ENCODE measurements at places on chromosomes 4 and X. TPM values are rescaled to one million over a fixed set of nuclear protein-coding genes. Genes with fewer than 3 reads are reported as not detected.

ARMCX2 gene
- total RNA-seq: 108 TPM

DNA sequence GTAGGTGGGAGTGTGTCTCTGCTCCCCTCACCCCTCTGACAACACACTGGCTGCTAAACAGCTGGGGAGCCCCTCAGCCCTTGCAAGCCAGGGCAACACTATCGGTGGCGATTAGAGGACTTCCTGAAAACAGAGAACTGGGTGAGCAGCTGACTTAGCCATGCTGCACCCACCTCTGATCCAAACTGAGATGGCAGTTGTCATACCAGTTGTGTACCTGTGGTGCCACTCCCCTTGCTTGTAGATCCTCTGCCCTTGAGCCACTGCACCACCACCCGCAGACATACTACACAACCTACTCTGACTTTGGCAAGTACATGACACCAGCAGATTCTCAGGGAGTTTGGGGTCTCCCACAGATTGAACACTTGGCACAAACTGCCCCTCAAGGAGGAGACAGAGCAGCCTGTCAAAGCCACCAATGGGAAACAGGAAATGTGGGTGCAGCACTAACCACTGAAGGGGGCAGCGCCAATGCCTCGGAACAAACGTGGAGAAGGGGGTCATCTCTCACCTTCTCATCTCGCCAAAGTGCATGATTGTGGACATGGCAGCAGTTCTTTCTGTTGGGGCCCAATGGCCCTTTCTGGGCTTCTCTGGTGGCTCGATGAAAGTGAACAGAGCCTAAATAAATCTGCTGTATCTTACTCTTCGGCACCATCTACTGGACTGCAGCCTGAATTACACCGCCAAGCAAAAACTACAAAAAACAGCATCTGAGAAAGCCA is 119.8 kb downstream of the NEK1 start:
- DNase-seq: peak; percentile 47

GRCh38 chr4:154521607-154522006 is 28.6 kb downstream of the PLRG1 start:
- no peak for DNase-seq

ALB gene
- not detected for total RNA-seq

- peak; percentile 46 for DNase-seq
These were observed 1.6 kb downstream of the REST start for GRCh38 chr4:56909086-56909894.

GRCh38 chr4:1099270-1099669 is 14.1 kb downstream of the RNF212 start:
- DNase-seq: peak; percentile 15

DNA sequence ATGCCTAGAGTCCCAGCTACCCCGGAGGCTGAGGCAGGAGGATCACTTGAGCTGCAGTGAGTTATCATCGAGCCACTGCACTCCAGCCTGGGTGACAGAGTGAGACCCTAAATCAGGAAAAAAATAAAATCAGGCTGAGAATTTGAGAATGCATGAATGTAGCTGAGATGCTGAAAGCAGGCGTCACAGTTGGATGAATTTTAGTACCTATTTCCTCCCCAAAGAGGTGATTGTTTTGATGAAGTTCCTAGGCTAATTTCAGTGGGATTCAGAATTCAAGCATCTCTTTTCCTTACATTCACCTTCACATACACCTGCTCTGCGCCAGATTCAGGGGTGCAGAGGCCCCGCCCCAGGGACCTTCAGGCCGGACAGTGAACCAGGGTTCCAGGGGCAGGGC is 3.2 kb downstream of the CFAP99 start:
- DNase-seq: no peak

Measured in H9 (cell line).